ENCODE measurements at places on chromosomes 12 and 14.

DNA sequence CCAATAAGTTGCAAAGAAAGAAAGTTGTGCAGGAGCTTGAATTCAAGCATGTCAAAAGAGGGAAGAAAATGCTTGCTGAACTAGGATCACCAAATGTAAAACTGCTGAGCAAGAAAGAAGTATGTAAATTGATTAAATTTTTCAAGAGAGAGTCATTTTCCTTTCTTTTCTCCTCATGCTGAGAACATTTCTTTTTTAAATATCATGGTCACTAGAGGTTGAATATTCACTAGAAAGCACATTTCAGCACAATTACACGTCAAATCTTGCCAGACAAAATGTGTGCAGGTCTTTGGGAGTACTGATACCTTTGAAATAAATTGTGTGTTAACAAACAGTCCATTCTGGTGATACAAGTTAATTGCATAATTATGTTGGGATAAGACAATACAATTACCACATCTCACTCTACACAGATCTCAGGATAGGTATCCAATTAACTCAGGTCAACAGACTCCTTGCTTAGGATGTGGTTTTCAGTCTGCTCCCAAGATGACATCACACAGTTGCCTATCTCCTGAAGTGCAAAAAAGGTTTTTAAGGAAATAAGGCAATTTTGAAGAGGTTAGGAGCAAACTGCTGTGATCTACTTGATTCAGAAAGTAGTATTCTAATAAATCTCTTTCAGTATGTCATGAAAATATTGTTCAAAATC, 862.2 kb downstream of the RPS29 start:
- DNase-seq, result no peak

DNA sequence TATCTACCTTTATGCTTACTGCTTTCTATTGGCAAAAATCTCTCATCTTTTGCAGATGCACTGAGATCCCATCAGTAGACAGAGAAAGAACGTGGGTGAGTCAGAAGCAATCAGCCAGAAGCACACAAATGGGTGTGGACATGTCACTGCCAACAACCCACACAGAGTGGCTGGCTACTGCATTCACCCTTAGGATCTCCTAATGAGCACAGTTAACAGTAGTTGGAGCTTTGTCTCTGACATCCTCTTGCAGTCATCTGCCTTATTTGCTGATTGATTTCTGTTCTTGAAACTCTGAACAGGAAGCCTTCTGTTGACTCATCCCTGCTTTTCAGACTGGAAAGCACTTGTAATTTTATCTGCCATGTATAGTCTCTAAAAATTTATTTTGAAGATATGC, 117.2 kb downstream of the RGS6 start:
- no peak for DNase-seq

- DNase-seq, result no peak
Observed at GRCh38 chr12:100860611-100861010, 66.0 kb downstream of the ANO4 start.

DNA sequence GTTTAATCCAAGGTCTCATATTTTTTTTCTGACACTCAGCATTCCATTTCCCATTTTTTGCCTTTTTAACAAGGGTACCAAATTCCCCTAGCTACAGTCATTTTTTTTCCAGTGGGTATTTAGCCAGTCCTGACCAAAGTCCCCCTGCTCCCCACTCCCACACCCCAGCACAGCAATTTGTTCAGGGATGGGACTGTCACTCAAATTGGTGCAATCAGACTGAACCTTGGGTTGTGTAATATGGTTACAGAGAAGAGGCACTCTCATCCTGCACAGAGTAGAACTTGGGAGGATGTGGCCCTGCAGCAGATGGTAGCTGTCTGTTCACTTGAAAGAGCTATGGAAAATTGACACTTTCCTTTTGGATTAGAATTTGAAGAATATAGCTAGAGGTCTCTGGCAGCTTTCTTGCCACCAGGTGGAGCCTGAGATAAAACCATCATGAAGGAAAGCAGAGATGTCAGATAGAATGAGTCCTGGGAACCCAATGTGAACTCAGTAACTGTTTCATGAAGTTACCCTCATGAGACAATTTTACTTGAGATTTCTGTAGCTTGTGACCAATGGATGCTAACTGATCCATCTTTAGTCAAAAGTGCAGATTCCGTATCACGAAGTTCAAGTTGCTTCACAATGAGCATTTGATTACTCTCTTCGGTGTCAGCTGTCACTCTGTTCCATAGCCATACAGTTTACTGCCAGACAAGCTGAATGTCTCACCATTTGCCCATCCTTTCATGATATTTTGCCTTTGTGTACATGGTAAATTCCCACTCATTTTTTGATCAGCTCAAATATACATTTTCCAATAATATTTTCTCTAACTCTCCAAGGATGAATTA, 394.0 kb upstream of the SYT1 start:
- no peak for DNase-seq

GRCh38 chr12:125267114-125267513, 201.9 kb downstream of the AACS start:
- DNase-seq, result no peak

DNA sequence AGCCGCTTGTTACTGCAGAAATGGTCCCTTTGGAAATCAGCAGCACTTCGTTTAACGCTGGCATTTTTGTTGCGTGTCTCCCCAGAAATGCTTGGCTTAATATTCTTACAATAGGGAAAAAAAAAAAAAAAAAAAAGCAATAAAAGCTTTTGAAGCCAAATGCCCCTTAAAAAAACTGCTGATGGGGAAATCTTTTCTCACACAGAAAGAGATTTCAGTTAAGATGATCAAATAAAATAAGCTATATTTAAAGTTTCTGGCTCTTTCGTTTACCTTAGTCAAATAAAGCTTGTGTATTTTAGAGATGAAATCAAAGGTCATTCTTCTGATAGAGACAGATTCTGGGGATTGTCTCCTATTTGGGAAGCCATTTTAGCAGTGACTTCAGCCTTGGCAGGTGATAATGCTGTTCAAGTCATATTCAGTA, 52.4 kb upstream of the FRS2 start:
- no peak for DNase-seq
